ENCODE measurements at places on chromosomes 2 and 18.

- DNase-seq, result no peak
Observed at GRCh38 chr2:117921520-117921919, 92.3 kb downstream of the CCDC93 start.

DNA sequence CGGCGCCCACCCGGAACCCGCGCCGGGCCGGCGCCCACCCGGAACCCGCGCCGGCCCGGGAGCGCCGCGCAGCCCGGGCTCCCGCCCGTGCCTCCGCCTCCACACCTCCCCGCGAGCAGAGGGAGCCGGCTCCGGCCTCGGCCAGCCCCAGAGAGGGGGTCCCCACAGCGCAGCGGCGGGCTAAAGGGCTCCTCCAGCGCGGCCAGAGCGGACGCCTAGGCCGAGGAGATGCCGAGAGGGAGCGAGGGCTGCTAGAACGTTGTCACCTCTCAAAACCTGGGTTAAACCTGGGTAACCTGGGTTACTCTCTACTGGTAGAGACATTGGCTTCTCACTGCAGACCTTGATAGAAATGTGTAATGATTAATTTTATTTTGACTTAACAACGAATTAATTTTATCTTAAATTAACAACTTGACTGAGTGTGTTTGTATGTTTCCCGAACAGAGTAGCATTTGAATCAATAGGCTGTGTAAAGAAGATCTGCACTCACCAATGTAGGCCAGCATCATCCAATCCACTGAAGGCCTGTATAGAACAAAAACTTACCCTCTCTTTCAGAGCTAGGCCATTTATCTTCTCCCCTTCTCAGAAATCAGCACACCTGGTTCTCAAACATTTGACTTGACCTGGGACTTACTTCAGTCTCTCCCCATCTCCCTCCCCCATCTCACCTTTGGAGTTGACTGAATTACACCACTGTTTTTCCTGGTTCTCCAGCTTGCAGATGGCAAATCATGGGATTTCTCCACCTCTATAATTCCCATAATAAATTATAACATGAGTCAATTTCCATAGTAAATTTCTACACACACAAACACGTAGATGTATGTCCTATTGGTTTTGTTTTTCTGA is 242.7 kb downstream of the ASXL3 start:
- DNase-seq, result no peak

DNA sequence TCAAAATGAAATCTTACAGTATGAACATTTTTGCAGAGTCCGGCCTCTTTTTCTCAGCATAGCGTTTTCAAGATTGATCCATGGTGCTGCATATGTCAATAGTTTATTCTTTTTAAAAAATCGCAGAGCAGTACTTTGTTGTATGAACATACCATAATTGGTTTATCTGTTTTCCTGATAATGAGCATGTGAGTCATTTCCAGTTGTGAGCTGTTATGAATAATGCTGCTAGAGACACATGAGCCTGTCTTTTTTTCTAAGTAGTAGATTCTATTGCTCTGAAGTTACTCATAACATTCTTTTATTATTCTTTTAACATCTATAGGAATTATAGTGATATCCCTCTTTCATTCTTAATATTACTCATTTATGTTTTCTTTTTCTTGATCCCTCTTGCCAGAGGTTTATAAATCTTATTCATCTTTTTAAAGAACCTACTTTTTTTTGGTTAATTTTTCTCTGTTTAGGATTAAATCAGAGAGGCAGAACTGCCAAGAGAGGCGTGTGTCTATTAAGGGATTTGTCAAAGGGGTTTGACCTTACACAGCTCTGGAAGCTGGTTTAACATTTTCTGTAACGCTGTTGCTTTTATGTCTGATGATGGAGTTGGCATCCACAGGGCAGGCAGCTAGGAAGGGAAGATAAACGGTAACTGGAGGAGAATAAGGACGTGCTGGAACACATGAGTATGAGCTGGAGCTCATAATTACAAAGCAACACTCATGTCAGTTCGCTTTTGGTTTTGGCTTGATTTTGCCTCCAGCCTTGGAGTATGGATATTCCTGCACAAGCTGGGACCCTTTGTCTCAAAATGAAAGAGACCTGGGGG is 47.4 kb downstream of the MGAT5 start:
- DNase-seq, result no peak

DNA sequence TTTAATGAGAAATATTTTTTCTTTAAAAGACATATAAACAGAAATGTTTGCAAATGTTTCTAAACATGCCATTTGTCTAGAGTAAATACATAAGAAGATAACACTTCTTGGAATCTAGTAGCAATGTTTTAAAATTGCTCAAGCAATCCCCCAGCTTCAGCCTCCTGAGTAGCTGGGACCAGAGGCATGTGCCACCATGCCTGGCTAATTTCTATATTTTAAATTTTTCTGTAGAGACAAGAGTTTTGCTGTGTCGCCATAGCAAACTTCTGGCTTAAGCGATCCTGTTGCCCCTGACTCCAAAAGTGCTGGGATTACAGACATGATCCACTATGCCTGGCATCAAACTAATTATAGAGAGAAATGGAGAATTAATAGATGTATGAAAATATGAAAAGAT is 14.6 kb upstream of the MBD2 start:
- DNase-seq, result no peak

- no peak for DNase-seq
Observed at GRCh38 chr2:236935631-236936445, 149.9 kb upstream of the COPS8 start.

DNA sequence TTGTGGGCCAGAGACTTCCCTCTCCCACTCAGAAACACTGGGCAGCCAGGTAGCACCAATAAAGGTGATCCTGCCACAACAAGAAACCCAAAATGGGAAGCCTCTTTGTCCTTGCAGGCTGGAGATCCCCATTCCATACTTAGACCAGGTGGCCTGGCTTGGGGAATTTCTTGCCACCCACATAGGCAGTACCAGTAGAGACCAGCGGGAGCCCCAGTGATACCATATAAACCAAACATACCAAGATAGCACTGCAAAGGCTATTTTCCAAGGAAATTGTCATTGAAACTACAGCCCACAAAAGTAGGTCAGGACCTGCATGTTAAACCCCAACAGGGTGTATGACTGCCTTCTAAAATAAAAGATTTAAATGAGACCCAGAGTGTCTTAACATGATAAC is 171.6 kb downstream of the DIS3L2 start:
- no peak for DNase-seq

DNA sequence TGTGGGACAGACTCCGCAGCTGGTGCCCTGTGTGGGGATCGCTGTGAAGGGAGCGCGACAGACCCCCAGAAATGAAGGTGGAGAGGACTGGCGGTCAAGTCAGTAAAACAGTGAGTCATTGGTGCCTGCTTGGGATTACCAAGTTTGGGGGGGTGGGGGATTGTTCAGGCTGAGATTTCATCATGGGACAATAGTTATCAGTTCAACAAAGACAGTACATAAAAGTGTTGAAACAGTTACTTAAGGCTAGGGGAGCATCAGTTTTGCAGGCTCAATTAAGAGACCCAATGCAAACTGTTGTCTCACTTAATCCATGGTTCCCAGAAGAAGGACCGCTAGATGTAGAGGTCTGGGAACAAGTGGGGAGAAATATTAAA is 42.4 kb upstream of the PDK1 start:
- DNase-seq, result no peak

DNA sequence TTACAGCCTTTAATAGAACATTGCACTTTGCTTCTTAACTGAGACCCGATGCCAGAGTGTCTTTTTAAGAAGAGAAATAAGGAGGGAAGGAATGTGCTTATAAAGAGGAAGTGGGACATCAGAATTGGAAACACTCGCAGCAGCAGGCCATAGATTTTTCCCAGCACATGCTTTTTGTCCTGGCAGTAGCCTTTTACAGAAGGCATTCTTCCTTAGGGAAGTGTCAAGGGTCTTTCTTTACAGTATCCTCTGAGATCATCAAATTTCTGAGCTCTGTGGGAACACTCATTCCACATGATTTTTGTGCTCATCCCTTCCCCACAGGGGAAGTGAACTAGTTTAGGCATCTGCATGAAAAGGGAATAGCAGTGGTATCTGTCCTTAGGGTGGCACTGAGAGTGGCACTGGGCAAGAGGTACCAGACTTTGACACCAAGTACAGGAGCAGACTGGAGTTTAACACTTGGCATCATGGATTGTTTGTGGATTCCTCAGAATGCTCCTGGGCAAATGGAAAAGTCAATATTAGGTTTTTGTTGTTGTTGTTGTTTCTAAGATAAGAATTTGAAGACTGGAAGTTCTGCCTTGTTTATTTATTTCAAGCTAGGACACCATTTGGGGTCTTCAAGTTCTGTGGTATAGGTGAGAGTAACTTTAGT is 4.1 kb downstream of the MYO1B start:
- DNase-seq, result no peak

DNA sequence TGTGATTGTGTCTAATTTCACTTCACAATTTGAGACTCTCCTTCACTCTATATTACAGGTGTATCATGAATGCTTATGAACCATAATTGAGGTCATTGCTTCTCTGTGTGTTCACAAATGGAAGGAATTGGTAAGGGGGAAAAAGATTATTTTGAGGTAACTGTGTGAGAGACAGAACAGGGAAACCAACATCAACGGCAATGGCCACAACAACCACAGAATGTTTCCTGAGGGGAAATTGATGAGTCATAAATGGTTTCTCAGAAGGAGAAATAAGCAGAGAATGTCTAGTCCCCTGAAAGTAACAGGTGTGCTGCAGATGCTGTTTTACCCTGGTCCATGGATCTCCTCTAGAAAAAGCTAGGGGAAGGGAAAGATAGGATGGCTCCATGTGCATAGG is 361.2 kb upstream of the GALNT5 start:
- no peak for DNase-seq

- DNase-seq, result no peak
Observed at GRCh38 chr2:219161097-219161496, 482 bp upstream of the NHEJ1 start.

- DNase-seq, result no peak
Observed at GRCh38 chr2:68512326-68512725, 44.9 kb downstream of the APLF start.

DNA sequence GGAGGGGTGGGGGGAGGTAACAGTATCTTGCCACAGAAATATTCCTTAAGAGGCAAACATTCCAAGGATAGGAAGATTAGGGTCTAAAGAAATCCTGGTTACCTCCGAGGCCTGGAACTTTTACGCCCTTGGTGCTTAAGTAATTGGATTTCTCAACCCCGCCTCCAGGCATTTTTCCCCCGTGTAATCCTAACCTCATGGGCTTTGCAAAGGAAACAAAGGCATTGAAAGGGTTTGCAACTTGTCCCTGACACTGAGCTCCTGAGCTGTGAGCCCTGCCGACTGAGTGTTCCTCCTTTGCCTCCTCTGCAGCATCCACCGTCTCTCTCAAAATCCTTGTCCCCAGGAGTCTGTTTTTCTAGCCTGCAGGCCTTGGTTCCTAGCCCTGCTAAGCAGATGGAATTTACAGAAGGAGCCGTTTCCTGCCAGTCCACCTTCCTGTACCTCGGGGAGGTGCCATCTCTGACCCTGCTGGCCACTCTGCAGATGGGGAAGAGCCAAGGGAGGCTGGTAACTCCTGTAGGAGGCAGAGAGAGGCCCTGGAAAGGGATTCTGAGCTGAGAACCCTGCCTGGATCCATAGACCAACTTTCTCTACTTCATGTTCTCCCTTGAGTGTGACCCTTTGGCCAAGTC is 24.2 kb downstream of the TET3 start:
- no peak for DNase-seq

DNA sequence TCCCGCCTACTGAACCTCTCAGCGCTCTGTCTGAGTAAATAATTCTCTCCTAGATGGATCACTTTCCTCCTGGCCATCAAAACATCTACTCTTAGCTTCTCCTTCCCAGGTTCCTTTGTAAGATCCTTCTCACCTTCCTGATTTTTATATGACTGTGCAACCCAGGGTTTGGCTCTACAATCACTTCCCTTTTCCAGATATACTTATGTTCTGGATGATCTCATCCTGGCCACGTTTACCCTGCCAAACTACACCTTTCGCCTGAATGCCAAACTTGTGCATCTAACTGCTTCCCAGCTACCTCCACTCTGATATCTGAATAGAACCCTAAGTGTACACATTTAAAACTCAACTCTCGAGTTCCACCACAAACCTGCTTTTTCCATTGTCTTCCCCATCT is 290.5 kb upstream of the REV1 start:
- DNase-seq, result no peak

GRCh38 chr2:240155048-240155744 is 14.7 kb upstream of the OTOS start:
- DNase-seq, result no peak

DNA sequence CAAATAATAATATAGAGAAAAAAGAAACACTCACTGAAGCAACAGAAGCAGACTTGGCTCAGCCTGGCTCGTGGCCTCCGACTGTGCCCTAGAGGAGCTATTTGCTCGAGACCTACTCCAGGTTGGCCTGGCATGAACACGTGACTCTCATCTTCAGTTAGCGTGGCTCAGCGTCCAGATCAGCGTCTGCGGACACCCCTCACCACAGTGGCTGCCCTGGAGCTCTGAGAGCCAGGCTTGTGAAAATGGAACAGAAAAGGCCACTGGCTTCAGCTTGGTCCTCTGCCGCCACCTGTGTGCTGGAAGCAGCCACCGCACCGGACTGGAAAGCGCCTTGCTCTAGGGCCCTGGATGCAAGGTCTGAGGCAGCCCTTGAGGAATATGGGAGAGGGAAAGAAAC is 1184.0 kb upstream of the GYPC start:
- DNase-seq, result no peak
